Prostate gland (tissue), 2 donors: ENCODE measurements at places on chromosomes 1 and 21. TPM values are rescaled to one million over a fixed set of nuclear protein-coding genes. Genes with fewer than 3 reads are reported as not detected.

- H3K4me3 ChIP-seq, result no peak overlapping the region
- H3K36me3 ChIP-seq, result peaks cover 4% of the 10 kb centered on the region
- H3K27me3 ChIP-seq, result no peaks in the 10 kb centered on the region
- no peak overlapping the region for H3K27ac ChIP-seq
- no peak for DNase-seq
Measured at GRCh38 chr1:182888736-182889531, 49.8 kb downstream of the DHX9 start.

Gene TSPEAR
- not detected for total RNA-seq

DNA sequence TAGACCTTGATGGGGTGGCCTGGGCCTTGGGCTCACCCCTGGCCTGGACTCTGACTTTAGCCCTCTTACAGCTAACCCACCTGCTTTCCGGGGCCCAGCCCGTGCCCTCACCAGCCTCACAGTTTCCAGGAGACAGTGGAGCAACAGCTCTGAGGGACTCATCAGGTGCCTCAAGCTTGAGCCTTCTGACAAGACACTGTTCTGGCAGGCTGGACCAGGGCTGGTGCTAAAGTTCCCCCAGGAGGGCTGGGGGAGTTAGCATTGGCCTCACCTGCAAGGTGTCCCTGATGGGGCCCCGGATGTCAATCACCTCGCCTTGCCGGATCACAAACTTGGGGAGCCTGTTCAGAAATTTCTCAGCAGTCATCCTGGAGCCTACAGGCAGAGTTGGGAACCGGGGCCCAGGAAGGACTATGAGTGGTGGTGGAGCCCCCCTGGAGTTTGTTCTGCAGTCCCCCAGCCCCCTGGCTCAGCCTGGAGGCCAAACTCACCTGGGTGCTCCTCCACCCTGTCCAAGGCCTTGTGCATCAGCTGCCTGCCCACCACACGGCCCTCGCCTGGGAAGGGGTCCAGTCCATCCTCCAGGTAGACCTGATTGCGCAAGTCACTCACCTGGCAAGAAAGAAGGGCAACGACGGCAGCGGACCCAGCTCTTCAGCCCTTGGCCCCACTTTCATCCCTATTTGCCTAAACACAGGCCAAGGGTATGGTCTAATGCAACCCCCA lies 4.1 kb downstream of the SH3BGRL3 start:
- peaks cover 10% of the 10 kb centered on the region for H3K4me1 ChIP-seq
- no peaks in the 10 kb centered on the region for H3K36me3 ChIP-seq
- no peak overlapping the region for H3K4me3 ChIP-seq
- H3K27me3 ChIP-seq, result no peaks in the 10 kb centered on the region
- DNase-seq, result no peak

Gene CD1D
- total RNA-seq, result 3.1 TPM

DNA sequence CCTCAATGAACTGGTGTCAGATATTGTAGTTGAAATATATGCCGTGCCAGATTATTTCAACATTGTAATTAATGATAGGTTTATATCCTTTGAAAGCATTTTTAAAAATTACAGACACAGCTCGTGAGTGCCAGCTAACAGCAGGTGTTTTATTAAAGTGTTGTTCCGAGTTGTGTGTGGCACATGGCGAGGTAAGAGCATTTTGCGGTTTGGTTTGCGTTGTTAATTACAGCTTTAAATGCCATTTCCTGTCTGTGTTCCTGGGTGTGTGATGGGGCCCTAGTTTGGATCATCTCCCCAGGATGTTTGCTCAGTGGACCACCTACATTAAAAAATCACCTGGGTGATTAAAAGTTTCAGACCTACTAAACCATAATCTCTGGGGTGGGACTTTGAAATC lies 97.4 kb downstream of the PRDM2 start:
- H3K4me1 ChIP-seq, result peaks cover 19% of the 10 kb centered on the region
- H3K27me3 ChIP-seq, result no peaks in the 10 kb centered on the region
- H3K36me3 ChIP-seq, result no peaks in the 10 kb centered on the region
- H3K27ac ChIP-seq, result no peak overlapping the region
- no peak overlapping the region for H3K4me3 ChIP-seq
- no peak for DNase-seq

- H3K36me3 ChIP-seq, result no peaks in the 10 kb centered on the region
- no peaks in the 10 kb centered on the region for H3K4me1 ChIP-seq
- DNase-seq, result no peak
- no peak overlapping the region for H3K4me3 ChIP-seq
Measured at GRCh38 chr21:32442566-32443318, 30.2 kb downstream of the EVA1C start.

DNA sequence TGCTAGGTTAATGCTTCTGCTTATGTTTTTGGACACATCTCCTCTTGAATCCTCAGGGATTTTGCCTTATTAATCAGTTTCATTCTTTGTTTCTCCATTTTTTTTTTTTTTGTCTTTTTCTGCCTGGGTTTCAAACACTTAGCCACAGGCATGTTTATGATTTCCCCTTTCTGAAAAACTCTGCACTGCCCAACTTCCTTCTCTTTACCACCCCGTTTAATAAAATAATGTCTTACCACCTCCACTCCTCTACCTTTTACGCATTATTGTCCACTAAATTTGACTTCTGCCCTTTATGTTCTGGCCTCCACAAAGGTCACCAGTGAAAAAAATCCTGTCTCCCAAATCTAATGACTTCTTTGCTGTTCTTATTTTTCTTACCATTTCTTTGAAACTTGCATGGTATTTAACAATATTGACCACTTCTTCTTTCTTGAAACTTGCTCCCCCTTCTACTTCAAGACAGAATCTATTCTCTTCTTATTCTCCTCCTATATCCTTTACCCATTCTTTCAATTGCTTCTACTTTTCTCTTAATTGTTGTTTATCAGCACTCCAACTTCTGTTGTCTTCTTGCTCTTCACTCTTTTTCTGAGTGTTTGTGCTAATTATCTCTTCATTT lies 150.3 kb downstream of the TNFSF18 start:
- no peaks in the 10 kb centered on the region for H3K27me3 ChIP-seq
- H3K27ac ChIP-seq, result no peak overlapping the region
- H3K4me3 ChIP-seq, result no peak overlapping the region
- no peaks in the 10 kb centered on the region for H3K36me3 ChIP-seq
- no peaks in the 10 kb centered on the region for H3K4me1 ChIP-seq

- H3K4me1 ChIP-seq, result no peaks in the 10 kb centered on the region
- H3K4me3 ChIP-seq, result no peak overlapping the region
- no peaks in the 10 kb centered on the region for H3K36me3 ChIP-seq
- DNase-seq, result no peak
- H3K27me3 ChIP-seq, result no peaks in the 10 kb centered on the region
- no peak overlapping the region for H3K27ac ChIP-seq
Measured at GRCh38 chr1:184476187-184476586, 89.4 kb downstream of the C1orf21 start.

- H3K27ac ChIP-seq, result no peak overlapping the region
- H3K36me3 ChIP-seq, result no peaks in the 10 kb centered on the region
- no peak for DNase-seq
- no peaks in the 10 kb centered on the region for H3K27me3 ChIP-seq
- H3K4me3 ChIP-seq, result no peak overlapping the region
- no peaks in the 10 kb centered on the region for H3K4me1 ChIP-seq
Measured at GRCh38 chr21:37193676-37194075, 73.5 kb downstream of the VPS26C start.

DNA sequence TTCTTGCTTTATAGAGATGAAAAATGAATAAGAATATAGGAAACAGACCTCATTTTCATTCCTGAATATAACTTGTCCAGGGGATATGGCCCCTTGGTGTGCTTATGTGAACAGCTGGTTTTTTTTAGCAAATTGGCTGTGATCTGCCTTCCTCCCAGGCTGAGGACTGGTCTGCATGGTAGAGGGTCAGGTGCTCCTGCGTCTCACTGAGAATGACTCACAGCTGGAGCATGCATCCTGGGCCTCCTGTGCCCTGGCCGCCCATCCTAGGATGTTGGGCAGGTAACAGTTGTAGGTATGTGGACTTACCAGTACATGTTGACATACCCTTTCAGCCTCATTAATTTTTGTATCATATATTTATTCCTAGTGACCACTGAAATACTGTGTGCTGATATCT lies 29.8 kb downstream of the AGT start:
- no peaks in the 10 kb centered on the region for H3K27me3 ChIP-seq
- no peak for DNase-seq
- H3K27ac ChIP-seq, result no peak overlapping the region
- H3K4me3 ChIP-seq, result no peak overlapping the region
- no peaks in the 10 kb centered on the region for H3K4me1 ChIP-seq
- peaks cover 7% of the 10 kb centered on the region for H3K36me3 ChIP-seq

DNA sequence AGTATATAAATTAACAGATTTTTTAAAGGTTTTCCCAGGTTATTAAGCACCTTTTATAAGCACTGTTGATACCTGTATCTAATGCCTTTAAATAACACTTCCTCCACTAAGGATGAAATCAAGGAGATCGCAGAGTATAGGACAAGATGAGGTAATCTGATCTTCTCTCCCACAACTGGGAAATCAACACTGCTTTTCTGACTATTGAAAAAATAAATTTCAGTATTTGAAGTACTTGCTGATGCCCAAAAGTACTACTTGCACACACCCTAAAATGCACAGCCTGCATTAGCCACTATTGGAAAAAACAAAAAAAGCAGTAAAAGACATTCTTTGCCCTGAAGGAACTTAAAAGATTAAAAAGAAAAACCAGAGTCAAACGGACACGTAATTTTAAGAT lies 48.6 kb downstream of the PUM1 start:
- peaks cover 17% of the 10 kb centered on the region for H3K4me1 ChIP-seq
- no peak overlapping the region for H3K4me3 ChIP-seq
- H3K27ac ChIP-seq, result no peak overlapping the region
- no peak for DNase-seq

GRCh38 chr1:181430015-181430885 lies 53.1 kb upstream of the CACNA1E start:
- H3K27ac ChIP-seq, result no peak overlapping the region
- no peaks in the 10 kb centered on the region for H3K36me3 ChIP-seq
- no peaks in the 10 kb centered on the region for H3K4me1 ChIP-seq

GRCh38 chr1:169250795-169251194 lies 116.8 kb downstream of the NME7 start:
- H3K4me3 ChIP-seq, result no peak overlapping the region
- no peaks in the 10 kb centered on the region for H3K36me3 ChIP-seq
- no peak for DNase-seq
- H3K27ac ChIP-seq, result no peak overlapping the region

- H3K36me3 ChIP-seq, result no peaks in the 10 kb centered on the region
- no peak for DNase-seq
- no peaks in the 10 kb centered on the region for H3K27me3 ChIP-seq
- H3K27ac ChIP-seq, result no peak overlapping the region
Measured at GRCh38 chr21:40531431-40532110, 315.4 kb downstream of the DSCAM start.

GRCh38 chr1:206445116-206445515 lies 25.2 kb upstream of the IKBKE start:
- H3K4me1 ChIP-seq, result no peaks in the 10 kb centered on the region
- H3K27me3 ChIP-seq, result no peaks in the 10 kb centered on the region
- no peaks in the 10 kb centered on the region for H3K36me3 ChIP-seq
- no peak overlapping the region for H3K4me3 ChIP-seq

DNA sequence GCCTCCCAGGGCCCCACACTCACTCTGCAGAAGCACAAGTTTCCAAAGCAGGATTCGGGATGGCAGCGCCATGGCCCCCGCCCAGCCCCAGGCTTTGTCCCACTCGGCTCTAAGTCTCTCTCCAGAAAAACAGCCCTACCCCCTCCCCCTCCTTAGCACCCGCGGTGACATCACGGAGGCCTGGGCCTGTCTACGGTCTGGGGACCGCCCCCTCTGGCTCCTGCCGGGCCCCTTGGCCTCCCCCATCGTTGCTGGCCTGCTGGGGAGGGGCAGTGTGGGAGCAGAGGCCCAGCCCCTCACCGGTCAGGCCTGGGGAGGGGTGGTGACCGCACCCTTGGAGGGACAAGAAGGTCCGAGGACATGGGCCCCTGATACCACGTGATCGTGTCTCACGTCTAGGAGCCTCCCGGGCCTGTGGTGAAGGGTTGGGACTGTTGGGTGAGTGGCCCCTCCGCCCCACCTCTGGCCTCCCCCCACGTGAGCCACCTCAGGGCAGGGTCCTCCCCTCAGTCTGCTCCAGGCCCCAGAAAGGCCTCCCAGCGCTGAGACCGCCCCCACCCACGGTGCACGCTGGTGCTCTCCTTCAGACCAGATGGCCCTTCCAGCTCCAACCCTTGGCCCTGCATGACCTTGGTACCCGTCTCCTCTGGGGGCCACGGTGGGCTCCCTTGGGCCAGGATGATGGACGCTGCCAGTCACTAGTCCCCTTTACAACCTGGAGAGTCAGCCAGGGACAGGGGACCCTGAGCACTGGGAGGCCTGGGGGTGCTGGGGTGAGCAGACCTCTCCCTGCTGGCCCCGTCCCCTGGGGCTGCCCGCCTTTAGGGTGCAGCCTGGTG lies at the start of gene MXRA8:
Gene MXRA8, minus strand, starts transcription at position 123 of the 839 bp plus-strand sequence. Its CDS starts 51 bp downstream, at position 72.
- no peaks in the 10 kb centered on the region for H3K36me3 ChIP-seq
- H3K4me3 ChIP-seq, result peak within 1 kb of the TSS; percentile 37
- H3K4me1 ChIP-seq, result no peaks in the 10 kb centered on the region
- DNase-seq, result no peak

- H3K4me1 ChIP-seq, result no peaks in the 10 kb centered on the region
- no peak overlapping the region for H3K27ac ChIP-seq
- no peaks in the 10 kb centered on the region for H3K36me3 ChIP-seq
- DNase-seq, result no peak
- no peak overlapping the region for H3K4me3 ChIP-seq
Measured at GRCh38 chr1:151565502-151566189, 25.5 kb downstream of the TUFT1 start.

Gene PEA15
- 50.4 TPM for total RNA-seq

Gene TIAM1
- 38.1 TPM for total RNA-seq

GRCh38 chr1:154575147-154575927 lies 7.8 kb downstream of the CHRNB2 start:
- no peaks in the 10 kb centered on the region for H3K27me3 ChIP-seq
- no peak for DNase-seq
- no peaks in the 10 kb centered on the region for H3K36me3 ChIP-seq
- no peaks in the 10 kb centered on the region for H3K4me1 ChIP-seq

DNA sequence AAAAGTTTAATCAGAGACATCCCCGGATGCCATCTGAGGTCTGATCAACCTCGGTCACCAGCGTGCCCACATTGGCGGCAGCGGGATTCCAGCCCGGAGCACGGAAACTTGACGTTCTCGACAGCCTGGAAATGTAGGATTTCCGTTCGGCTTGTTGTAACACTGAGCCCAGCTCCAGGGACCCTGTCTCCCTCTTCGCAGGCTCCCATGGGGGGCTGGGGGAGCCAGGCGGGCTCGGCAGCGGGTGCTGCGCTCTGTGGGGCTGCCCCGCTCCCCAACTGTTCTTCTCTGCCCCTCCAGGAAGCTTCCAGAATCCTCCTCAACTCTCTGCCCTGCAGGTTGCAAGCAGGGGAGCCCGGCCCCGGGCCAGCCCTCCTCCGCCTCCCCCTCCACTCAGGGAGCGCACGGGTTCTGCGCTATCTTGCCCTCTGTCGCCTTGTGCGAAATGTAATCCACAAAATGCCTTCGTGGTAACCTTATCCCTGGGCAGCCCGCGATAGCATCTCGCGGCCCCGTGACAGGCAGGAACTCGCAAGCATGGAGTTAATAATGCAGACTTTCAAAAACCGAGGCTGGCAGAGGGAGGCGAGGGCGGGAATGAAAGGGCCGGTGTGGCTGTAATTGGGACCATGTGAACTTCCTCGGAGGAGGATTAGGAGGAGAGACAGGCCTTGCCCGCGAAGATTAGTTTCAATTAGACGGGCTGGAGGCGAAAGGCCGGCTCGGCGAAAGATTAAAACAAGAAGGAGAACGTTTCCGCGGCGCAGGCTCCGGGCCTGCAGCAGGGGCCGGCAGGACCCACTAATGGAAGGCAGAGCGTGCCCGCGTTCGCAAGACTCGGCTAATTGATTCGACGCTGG lies 53.9 kb upstream of the TTC34 start:
- H3K27ac ChIP-seq, result no peak overlapping the region
- H3K36me3 ChIP-seq, result no peaks in the 10 kb centered on the region
- no peak overlapping the region for H3K4me3 ChIP-seq
- H3K4me1 ChIP-seq, result no peaks in the 10 kb centered on the region
- peaks cover 13% of the 10 kb centered on the region for H3K27me3 ChIP-seq

Gene FCRL2
- total RNA-seq, result not detected
